Activated CD4-positive, alpha-beta T cell treated with anti-CD3 and anti-CD28 coated beads for 24 hours (primary cell): ENCODE measurements at places on chromosomes 12 and 14.
A peak's percentile ranks its signal among the peaks of the same experiment; 100 is the strongest.

- no peak for DNase-seq
These were observed 706.9 kb upstream of the STXBP6 start for GRCh38 chr14:25756876-25757275.

- peak; percentile 25 for DNase-seq
These were observed 92.9 kb upstream of the EGLN3 start for GRCh38 chr14:34043627-34044372.

- no peak for DNase-seq
These were observed 610 bp downstream of the VSIG10 start for GRCh38 chr12:118103201-118103600.

- DNase-seq, result no peak
These were observed 92.8 kb upstream of the TMTC2 start for GRCh38 chr12:82593901-82594396.

DNA sequence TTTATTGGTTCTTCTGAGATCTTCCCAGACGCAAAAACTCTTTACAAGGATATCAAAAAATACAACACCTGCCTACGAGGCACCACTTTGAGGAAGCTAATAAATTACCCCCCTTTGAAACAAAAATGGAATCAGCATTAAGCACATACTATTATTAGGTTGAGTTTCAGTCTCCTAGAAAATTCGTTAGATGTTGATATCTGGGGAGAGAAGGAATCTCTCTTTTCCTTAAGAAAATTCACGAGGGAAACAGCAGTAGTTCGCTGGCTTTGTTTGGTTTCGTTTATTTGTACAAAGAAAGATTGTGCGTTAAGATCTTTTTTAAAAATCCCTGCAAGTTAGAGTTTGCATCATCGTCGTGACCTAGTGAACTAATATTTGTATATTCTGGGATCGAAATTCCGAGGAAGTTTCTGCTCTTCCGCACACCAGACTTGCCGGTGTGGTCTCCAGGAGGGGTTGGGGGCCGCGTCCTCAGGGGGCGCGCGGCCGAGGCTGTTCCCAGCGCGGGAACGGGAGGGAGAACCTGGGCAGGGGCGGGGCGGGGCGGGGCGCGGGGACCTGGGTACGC lies 12.1 kb downstream of the NKX2-1 start:
- no peak for DNase-seq

- no peak for DNase-seq
These were observed 302.6 kb downstream of the PCNX1 start for GRCh38 chr14:71209888-71210287.

GRCh38 chr14:68283378-68284123 lies 464.0 kb downstream of the RAD51B start:
- no peak for DNase-seq

DNA sequence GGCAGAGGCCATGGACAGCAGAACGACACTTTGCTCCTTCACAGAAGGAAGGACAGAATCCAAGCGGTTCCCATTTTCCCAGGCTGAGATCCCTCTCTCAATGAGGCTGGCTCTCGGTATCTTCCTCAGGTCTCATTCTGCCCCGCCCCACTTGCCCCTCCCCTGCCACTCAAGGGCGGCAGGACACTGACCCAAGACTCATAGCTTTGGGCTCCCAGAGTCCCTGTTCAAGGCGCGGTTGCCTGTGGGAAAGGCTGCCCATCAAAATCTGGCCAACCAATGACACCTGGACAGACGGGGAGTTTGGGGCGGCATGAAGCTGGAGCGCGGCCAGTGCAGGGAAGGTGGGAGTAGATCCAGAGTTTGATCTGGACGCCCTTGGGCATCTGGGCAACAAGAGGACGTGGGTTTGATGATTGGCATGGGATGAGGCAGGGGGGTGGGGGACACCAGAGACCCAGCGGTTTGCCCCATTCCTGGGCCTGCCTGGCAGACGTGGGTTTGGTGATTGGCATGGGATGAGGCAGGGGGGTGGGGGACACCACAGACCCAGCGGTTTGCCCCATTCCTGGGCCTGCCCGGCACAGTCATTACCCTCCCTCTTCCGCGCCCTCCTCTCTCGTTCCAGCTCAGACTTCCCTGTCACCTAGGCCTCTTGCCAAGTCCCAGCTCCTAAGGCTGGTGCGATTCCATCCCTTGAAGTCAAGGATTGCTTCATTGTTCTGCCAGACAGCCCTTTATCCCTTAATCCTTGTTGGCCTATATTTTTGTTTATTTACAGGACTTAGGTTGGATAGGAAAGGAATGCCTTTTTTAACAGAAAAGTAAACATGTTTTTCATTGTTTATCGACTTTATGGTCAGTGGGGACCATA lies 92.1 kb downstream of the NINJ2 start:
- no peak for DNase-seq
